ENCODE measurements at places on chromosomes 4 and X.

DNA sequence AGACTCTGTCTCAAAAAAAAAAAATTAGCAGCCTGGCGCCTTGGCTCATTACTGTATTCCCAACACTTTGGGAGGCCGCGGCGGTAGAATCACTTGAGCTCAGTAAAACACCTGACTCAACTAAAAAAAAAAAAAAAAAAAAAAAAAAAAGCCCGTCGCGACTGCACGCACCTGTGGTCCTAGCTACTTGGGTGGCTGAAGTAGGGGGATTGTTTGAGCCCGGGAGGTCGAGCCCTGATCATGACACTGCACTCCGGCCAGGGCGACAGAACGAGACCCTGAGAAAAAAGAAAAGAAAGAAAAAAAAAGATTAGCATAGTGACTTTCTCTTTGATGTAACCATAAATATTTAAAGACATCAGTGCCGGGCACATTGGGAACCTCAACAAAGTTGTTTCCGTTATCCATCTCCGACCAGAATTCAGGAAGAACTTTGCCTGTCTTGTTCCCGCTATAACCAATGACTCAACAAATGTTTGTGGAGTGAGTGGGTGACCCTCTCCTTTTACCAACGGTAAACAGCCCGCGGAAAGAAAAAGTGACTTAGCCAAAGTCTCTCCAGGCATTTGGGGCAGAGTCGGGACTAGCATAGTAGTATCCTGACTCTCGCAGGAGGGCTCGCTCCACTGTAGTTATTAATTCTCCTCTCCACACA, 553 bp upstream of the MED28 start:
- no peak for DNase-seq

DNA sequence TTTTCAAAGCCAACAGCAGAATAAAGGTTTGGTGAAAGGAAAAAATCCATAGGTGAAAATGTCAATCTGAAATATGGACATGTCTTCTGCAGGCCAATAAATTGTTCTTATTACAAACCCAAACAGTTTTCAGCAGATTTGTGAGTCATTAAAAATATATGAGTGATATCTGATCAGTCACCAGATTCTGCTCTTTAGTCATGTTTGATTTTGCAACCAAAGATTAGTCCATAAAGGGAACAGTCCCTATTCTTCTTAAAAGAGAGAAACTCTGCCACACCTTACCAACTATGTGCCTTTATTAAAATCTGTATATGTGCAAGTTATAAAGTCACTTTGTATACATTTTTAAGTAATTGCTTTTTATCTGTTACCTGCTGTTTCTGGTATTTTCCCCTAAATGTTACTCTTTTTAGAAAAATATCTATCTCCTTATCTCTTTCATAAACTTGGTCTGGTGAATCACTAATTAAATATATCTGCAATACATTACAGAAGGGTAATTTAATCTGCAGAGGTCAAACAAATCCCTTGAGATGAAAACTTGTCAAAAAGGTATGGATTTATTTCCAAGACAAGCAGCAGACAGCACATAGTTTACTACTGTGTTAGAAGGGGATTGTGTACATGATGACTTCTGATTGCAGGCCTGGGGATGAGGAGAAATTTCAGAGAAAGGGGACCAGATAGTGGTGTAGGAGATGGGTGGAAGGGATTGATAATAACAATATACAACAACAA, 322.9 kb upstream of the NWD2 start:
- DNase-seq: no peak

DNA sequence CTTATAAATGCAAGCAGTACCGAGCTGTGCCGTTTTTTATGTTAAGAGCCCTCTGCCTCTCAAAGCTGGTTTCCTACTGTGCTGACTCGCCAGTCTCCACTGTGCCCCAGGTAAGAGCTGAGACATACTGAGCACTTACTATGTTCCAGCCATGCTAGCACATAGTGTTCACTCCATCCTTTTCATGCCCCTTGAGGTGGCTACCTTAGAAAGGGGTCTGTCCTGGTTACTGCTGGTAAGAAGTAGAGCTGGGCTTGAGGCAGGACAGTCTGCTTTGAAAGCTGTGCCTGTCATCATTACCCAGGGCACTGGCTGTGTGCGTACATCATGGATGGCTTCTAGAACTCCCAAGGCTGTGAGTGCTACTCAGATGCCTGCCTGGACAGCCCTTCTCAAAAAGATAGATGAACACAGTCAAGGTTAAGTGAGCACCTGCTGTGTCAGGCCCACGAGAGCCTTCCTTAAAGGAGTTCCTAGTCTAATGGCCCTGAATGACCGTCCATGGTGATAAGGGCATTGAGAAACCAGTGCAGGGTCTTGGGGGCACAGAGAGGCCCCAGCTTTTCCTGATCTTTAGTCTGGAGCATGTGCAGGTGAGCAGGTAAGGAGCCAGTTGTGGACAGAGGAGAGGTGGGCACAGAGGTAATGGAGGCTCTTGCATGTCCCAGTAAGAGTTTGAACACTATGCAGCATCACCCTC, 1.6 kb downstream of the STK32B start:
- no peak for DNase-seq

DNA sequence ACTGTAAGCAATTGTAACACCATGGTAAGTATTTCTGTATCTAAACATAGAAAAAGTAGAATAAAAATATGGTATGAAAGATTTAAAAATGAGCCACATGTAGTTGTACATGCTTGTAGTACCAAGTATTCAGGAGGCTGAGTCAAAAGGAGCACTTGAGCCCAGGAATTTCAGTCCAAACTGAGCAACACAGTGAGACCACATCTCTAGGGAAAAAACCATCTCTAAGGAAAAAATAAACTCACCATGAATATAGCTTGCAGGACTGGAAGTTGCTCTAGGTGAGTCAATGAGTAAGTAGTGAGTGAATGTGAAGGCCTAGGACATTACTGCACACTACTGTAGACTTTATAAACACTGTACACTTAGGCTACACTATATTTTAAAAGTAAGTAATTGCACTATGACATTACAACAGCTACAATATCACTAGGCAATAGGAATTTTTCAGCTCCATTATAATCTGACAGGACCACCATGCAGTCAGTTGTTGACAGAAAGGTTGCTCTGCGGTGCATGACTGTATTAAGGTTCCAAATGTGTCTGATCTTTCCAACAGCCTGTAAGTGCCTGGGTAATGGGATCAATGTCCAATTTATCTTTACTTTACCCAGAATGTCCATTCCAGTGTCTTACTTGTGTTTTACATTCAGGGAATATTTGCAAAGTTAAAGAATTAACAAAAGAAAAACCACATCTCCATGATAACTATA, 28.9 kb upstream of the LRBA start:
- no peak for DNase-seq

DNA sequence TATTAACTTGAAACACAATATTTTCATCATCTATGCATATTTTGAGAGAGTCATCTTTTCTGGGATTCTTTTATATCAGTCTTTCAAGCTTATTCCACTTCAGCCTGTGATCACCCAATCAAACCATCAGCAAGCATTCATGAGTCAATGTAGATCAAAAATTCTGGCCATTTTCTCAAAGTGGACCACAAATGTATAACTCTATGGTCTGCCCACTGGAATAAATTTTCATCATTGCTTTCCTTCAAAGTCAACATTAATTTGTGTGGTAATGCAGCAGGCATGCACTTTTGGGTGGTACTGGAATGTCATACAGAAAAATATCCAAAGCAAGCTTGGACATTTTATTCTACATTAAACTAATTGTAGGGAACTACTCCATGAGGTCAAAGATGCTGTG, 1013.0 kb downstream of the STIM2 start:
- no peak for DNase-seq

DNA sequence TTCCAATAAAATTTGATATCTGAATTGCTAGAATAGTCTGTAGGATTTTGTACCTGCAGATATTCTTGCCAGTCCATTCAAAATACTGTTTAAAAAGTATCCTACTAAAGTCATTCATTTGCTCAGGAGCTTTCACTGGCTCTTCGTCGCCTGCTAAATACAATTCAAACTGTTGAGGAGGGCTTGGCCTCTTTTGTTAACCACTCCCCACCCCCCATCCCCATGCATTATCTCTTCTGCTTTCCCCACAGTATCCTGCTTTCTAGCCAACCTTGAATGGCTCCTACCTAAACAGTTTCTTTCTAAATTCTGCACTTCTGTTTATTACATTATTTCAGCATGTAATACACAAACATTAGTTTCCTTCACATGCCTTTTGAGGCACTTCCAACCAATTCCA, 230.8 kb downstream of the CPE start:
- DNase-seq: no peak
